ENCODE measurements at places on chromosomes 5 and 9.

- DNase-seq, result no peak
Observed at GRCh38 chr5:103450333-103451061, 112.1 kb downstream of the NUDT12 start.

GRCh38 chr5:5699062-5699461 lies 276.6 kb downstream of the ICE1 start:
- DNase-seq, result no peak

- DNase-seq, result no peak
Observed at GRCh38 chr5:166441-167372, 24.6 kb upstream of the LRRC14B start.

DNA sequence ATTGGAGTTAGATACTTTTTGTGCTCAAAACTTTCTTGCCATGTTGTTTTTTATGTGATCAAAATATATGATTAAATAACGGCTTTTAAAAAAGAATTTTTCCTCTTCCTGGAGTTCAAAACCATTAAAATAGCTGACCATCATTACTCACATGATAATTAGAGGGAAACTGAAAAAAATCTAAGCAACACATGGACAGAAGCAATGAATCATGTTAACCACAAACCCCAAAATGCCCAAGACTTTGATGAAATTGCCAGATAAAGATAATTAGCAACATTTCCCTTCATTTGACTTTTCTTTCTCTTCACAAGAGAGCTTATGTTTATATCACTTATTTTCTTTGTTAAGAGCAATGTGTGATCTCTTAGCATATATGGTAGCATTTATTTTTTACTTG lies 1294.2 kb downstream of the EFNA5 start:
- no peak for DNase-seq

GRCh38 chr5:57422993-57423392 lies 59.6 kb downstream of the ACTBL2 start:
- no peak for DNase-seq

- DNase-seq, result no peak
Observed at GRCh38 chr5:153594785-153595184, 104.3 kb downstream of the GRIA1 start.

GRCh38 chr9:112787978-112788377 lies 37.4 kb downstream of the SNX30 start:
- no peak for DNase-seq

GRCh38 chr5:143229426-143229895 lies 174.0 kb downstream of the NR3C1 start:
- DNase-seq, result no peak

DNA sequence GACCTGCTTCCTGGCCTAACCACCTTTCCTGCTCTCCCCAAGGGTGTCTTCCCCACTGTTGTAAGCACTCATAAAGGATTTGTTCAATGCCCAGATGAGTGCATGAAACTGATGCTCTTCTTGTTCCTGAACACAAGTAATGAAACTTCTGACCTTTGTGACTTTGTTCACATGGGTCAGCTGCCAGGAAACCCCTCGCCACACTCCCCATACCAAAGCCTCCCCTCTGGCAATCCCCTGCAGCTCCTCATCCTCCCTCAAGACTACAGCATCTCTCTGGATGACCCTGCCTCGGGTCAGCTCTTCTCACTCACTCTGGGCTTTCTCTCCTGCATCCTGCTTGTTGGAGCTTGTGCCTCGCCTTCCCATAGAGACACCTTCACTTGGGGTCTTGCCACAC lies 72.2 kb upstream of the SPTLC1 start:
- no peak for DNase-seq

DNA sequence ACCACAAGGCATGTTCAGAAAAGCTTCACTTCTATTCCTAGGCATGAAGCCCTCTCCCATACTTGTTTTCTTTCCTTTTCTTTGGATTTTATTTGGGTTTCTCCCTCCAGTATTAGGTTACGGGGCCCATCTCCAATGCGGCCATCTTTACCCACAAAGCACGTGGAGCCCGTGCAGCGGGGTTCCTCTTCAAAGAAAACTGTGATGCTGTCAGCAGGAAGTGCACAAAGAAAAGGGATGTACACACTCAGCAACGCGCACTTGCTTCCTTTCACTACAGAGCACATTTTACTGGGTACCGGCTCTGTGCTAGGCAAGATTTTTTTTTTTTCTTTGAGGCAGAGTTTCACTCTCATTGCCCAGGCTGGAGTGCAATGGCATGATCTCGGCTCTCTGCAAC lies 106.6 kb downstream of the COL23A1 start:
- peak; percentile 62 for DNase-seq

GRCh38 chr9:105690742-105691141 lies 3.6 kb upstream of the TMEM38B start:
- no peak for DNase-seq

- DNase-seq, result no peak
Observed at GRCh38 chr9:7388755-7389154, 410.8 kb downstream of the DMAC1 start.

- DNase-seq, result no peak
Observed at GRCh38 chr5:167987490-167988280, 303.8 kb upstream of the WWC1 start.

DNA sequence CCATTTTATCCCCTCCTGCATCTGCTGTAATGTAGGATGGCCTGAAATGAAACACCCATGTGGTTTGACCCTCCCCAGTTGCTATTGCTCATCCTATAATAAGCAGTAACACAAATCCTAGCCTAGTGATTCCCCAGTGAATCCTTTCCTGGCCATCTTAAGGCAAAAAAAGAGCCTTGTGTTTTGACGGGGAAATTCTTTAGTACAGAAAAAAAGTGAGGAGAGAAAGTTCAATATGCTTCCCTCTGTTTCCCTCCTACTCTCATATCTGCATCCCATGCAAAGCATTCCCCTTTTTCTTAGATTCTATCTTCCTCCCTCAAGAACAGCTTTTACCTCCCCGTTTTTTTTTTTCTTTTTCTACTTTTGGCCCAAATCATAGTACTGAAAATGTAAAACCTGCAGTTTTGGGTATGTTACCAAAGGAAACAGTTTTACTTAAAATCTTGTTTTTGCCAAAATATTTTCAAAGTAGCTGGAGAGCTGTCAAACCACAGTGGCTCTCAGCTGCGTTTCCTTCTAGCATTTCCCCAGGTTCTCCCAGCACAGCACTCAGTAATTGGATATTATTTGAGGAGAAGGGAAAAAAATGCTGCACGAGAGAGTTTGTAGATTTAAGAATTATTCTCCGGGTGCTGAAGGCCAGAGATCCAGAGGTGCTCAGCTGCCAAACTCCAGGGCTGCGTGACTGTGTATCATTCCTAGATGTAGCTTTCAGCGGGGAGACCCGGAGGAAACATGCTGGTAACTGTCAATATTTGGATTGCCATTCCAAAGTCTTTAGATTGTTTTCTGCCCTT lies 321.4 kb downstream of the NPR3 start:
- DNase-seq, result no peak

- no peak for DNase-seq
Observed at GRCh38 chr9:135384226-135384625, 95.4 kb upstream of the PPP1R26 start.

GRCh38 chr9:72817413-72817812 lies 135.4 kb downstream of the ALDH1A1 start:
- DNase-seq, result no peak

DNA sequence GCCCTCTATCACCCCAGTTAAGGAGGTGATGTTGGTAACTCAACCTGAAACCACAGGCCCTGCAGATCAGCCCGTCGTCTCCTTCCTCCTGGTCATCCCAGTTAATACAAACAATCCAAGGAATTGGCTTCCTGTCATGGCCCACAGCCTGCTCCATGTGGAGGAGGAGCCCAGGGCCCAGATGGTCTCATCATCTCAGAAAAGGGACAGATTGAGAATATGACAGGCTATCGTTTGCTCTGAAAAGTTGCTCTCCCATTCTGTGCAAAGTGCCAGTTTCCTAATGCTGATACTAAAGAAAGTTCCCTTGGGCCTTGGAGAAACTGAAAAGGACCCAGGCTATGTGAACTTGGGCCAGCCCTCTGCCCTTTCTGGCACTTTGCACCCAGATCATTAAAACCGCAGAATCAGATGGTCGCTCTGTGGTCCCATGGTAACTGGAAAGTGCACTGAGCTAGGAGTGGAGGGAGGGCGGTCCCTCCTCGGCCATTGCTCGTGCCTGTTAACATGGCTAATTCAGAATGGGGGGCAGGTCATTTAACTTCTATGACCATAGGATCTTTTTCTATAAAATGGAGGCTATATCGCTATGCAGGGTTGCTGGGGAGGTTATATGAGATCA lies 675 bp upstream of the SPAAR start:
- no peak for DNase-seq

- DNase-seq, result peak; percentile 8
Observed at GRCh38 chr9:22208846-22209585, 199.9 kb upstream of the CDKN2B start.

DNA sequence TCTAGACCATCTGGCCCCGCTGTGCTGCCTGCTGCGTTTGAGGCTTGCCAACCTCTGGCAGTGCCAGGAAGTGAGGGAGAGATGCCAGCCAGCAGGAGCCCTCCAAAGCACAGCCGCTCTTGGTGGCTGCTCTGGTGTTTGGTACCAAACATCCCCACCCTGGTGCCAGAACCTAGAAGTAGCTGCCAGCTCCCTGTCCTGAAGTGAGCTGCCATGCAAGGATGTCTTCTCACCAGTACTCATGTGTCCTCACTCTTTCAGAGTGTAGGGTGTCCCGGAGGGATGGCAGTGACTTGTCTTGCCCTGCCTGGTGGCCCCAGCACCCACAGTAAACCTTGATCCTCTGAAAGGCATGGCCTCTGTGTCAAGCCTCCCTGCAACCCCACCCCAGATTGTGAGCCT lies 43.4 kb downstream of the AMBP start:
- DNase-seq, result no peak

- DNase-seq, result no peak
Observed at GRCh38 chr9:120104771-120105170, 475.2 kb downstream of the CDK5RAP2 start.

- no peak for DNase-seq
Observed at GRCh38 chr9:14054096-14054495, 259.8 kb downstream of the NFIB start.

GRCh38 chr5:111367115-111367514 lies 142.9 kb downstream of the CAMK4 start:
- no peak for DNase-seq

- DNase-seq, result no peak
Observed at GRCh38 chr5:159819591-159820411, 96.5 kb upstream of the ADRA1B start.

DNA sequence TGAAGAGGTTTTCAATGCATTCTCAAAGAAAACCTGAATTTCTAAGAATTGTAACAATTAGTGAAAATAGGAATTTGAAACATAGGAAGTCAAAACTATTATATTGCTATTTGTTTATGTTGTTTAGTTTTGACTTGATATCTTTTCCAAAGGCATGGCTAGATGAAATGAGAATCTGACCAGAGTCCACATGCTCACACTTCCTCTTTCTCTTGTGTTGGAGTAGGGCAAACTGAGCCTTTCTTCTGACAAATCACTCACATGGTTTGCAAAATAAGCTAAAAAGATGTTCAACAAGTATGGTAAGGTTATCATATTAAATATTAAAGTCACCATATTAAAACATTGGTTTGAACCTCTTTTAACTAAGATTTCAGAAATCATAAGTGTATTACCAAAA lies 512.6 kb downstream of the ISL1 start:
- no peak for DNase-seq

DNA sequence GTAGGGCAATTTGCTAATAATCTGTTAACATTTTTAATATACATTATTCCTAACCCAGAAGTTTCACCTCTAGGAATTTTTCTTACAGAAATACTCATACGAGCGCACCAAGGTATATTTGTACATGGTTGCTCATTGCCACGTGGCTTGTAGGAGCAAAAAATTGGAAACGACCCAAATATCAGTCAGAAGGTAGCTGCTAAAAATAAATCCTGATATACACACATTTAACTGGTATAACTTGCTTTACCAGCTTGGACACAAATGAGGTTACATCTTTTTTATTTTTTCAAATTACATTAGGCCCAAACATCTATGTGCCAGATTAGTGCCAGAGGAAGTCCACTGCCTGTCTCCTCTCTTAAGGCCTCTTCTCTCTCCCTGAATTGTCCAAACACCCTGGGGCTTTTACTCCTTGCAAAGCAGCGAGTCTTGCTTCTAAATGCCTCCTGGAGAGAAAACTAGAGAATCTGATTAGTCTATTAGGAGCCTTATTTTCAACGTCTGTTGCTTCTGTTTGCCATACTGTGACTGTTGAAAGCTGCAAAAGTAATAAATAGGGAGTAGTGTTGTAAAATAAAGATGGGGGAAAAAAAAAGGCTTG lies 92.0 kb upstream of the SSBP2 start:
- no peak for DNase-seq

GRCh38 chr9:84189904-84190303 lies 150.7 kb downstream of the SLC28A3 start:
- no peak for DNase-seq

- DNase-seq, result no peak
Observed at GRCh38 chr5:57538341-57538955, 55.8 kb upstream of the ACTBL2 start.

- no peak for DNase-seq
Observed at GRCh38 chr5:126650463-126650862, 49.7 kb downstream of the PHAX start.

DNA sequence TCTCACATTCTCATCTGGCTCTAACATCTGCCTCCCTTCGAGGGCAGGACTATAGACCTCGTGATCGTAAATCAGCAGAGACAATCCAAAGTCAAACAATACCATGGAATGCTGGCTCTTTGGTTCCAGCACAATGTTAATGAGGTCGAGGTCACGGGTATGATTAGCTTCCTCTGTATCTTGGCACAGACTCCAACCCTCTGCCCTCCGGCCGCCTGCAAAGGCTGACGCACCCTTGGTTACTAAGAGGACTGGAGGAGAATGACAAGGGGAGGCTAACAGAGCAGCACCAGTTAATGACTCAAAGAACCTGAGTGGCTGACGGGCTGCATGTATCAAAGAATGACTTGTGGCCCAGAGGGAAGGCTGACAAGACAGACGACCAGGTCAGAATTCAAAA lies 10.1 kb downstream of the LHFPL2 start:
- no peak for DNase-seq

DNA sequence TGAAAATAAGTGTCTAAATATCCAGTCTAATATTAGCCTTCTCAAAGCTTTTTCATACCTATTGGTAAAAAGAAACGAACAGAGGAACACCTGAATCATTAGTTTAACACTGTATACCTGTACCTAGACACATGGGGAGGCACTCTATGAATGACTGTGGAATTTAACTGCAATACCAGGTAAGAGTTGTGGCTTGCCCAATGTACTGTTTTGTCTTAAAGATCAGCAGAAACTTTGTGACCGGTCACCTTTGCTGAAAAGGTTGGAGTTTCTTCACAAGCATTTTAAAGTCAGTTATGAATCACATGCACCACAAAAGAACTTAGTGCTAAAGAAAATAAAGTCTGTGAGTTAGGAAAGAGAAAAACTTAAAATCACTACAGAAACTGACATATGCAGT lies 2.4 kb downstream of the PGGT1B start:
- no peak for DNase-seq

- DNase-seq, result no peak
Observed at GRCh38 chr5:96708600-96708999, 46.4 kb downstream of the CAST start.

- DNase-seq, result no peak
Observed at GRCh38 chr5:43947935-43948334, 345.0 kb downstream of the NNT start.

- DNase-seq, result no peak
Observed at GRCh38 chr5:25481463-25481862, 836.7 kb upstream of the CDH10 start.

GRCh38 chr5:84437673-84438315 lies 53.1 kb upstream of the EDIL3 start:
- DNase-seq, result no peak

All from central memory CD4-positive, alpha-beta T cell (primary cell).